ENCODE measurements at places on chromosomes 5 and 9.

DNA sequence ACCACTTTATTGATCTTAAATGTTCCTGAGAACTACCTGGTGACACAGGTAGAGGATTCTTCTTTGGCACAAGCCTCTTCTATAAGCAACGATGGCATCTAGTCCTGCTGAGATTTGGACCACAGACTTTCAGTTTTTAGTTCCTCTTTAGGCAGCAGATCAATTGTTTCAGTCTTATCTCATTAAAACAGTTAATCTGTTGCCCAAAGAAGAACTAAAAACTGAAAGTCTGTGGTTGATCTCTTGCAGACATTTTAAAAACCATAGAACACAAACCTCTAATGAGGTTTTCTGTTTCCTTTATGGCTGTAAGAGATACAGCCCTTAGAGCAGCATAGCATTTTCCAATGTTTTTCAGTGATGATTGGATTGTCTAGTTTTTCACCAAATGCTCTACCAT, 480.9 kb downstream of the MTRR start:
- DNase-seq: no peak

DNA sequence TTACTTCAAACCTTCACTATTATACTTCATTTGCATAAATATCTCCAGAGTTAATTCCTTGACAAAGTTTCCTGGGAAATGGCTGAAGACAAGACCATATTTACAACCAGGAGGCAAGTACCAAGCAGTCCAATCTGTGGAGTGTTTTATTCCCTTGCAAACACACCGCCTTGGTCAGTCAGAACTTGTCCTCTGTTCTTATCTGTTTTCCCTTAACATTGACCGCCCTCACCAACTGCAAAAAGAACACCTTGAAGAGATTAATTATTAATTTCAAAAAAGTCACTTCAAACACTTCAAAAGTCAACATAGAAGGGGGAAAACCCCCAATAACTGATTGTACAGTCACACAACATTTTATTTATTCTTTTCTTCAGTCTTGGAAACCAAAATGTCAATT, 269.0 kb upstream of the RGMB start:
- DNase-seq: no peak

DNA sequence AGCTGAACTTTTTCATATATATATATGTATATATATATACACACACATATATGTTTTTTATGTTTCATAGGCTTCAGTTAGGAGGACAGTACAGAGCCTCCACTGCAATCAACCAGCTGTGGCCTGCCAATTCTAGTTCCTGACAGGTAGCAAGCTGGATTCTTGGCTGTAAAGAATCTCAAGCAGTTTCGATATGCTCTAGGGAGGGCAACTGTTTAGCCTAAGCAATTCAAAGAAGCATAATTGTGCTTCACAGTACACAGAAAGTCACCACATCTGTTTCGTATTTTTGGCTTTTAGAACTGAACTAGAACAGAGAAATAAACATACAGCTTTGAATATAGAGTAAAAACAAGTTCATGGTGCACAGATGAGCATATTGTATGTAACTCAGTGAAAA, 152.4 kb upstream of the ARRDC3 start:
- no peak for DNase-seq

DNA sequence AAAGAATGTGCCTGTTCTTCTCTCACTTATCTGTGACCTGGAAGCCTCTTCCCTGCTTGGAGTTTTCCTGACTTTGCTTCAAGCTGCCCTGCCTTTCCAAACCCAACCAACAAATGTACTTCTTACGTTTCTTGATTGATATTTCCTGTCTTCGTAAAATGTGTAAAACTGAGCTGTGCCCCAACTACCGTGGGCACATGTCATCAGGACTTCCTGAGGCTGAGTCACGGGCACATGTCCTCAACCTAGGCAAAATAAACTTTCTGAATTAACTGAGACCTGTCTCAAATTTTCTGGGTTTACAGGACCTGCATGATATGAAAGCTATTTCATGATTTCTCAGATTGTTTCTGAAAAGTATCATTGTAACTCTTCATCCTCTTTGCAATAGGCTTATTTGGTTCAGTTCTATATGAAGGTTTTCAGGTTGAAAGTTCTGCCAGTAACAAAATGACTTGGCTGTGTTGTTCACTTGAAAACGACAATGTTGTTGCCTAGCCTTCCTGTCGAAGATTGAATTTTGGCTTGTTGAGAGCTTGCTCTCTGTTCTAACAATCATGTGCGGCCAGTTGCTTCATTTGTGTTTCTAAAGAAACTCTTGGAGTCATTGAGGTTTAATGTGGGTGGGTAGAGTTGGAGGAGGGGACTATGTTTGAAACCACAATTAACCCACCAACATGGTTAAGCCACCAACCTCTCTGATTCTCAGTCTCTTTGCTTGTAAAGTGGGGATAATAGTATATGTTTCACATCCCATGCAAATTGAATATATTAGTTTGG, 145.6 kb downstream of the FBXL7 start:
- no peak for DNase-seq

- no peak for DNase-seq
Measured at GRCh38 chr9:135340726-135341475, 138.7 kb upstream of the PPP1R26 start.

DNA sequence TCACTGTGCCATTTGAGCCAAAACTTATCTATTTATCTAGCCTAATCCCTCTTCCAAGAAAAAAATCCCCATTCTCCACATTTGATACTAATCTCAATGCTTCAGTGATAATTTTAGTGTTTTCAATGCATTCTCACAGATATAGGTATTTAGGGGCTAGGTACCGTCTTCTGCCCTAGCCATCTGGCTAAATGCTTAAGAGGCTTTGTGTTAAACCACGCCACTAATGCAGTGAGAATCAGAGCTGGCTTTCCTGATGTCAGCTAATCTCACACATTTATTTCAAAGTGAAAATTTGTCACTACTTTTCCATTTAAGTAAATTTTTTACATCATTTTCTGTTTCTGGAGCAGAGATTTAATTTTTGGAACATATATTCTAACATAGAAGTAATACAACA, 479.7 kb downstream of the MAN2A1 start:
- no peak for DNase-seq

GRCh38 chr5:66671305-66671704, 75.1 kb downstream of the MAST4 start:
- DNase-seq: no peak

DNA sequence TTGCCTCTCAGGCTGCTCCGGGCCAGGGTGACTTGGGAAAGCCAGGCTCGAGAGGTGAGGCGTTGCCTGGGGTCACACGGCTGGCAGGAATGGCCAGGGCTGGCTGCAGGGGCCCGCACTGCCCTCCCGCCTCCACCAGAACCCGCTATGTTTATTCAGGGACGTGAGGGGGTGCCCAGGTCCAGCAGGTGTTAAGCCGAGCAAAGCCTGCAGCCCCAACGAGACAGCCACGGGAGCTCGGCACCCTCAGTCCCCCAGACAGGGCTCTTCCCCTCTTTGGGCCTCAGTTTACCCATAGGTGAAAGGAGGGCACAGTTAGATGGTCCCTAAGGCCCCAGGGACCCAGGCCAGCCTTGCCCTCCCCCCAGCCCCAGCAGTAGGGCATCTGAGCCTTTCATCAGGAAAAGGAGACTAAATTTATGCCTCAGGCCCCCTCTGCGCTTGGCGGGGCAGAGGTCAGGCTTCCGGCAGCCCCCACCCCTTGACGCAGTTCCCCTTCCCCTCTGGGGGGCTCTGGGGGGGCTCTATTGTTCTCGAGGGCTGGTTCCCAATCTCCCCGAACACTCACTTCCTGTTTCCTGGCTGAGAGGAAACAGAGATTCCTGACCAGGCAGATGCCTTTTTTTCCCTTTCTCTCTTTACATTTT, 7.1 kb upstream of the EGFL7 start:
- DNase-seq: no peak
